AG09319 (cell line): ENCODE measurements at places on chromosomes 6 and 20.

DNA sequence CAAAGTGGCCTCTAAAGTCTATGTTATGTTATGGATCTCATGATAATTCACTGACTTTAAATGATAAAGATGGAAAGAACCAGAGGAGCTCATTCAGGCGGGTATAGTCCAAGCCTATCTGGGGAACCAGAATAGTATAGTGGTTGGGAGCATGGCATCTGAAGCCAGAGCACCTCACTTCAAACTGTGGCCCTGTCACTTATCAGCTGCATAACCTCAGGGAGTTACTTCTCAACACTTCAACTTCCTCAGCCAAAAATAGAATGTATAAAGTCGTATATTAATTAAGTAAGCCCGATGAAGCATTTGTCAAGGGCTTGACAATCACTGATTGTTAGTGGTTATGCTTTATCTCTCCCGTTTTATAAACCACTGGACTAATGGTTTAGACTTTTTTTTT is 112.7 kb downstream of the RTN4IP1 start:
- DNase-seq: no peak

GRCh38 chr6:168017629-168018028 is 20.2 kb downstream of the KIF25 start:
- DNase-seq: no peak

DNA sequence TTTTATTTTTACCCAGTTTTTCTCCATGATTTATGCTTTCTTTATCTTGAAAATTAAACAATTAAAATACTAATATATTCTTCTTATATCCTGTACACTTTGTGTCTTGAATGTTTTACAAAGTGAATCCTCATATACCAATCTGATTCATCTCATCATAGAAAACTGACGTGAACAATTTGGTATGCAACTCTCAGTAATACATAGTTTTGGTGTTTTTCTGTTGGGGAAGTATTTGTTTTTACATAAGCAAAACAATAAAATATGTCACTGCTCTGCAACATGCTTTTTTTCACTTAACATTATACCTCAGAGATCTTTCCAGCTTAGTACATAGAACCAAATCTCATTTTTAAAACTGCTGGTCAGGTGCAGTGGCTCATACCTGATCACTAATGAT is 14.7 kb downstream of the DNAAF9 start:
- no peak for DNase-seq

- DNase-seq: no peak
Measured at GRCh38 chr20:20303742-20304141, 64.2 kb upstream of the INSM1 start.

DNA sequence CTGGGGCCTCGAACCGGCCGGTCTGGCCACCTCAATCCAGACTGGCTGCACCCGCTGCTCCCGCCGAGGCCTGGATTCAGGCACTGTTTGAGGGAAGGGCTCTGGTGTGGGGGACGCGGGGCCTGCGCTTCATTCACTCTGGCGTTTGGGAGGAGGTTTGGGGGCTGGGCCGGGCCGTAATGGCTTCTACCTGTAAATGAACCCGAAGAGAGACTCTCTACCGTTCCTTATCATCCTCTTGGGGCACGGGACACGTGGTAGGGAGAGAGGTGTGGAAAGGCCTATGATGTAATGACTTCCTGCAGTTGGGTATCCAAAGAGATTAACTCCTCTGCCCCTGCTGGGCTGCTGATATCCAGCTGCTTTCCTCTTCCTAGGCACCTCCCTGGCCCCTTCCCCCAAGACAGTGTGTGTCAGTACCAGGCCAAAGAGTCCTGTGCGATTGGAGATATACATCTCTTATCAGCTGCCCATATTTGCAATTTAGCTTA is 1.8 kb downstream of the FOXO3 start:
- no peak for DNase-seq

DNA sequence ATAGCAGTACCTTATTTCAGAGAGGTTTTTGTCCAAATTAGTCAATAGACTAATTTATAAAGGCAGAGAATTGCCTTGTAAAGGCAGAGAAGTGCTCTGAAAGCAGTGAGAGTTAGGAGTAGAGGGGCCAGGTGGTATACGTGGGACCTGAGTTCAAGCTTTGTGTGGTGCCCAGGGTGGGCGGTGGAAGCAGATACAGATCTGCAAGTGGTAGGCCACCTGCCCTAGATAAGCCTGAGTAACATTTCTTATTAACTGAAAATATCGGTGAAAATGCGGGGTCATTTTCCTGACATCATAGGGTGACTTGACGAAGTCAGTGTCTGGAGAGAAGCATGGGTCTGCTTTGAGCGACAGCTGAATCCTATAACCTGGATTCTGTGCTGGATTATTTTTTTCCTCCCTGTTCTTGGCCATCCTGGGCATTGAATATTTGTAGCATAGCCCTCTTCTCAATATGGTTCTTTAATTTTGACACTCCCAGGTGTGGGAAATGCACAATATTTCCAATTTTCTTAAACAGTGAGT is 62.2 kb upstream of the SUPT3H start:
- DNase-seq: no peak

GRCh38 chr20:62284448-62284847 is 18.3 kb upstream of the ADRM1 start:
- DNase-seq: no peak

DNA sequence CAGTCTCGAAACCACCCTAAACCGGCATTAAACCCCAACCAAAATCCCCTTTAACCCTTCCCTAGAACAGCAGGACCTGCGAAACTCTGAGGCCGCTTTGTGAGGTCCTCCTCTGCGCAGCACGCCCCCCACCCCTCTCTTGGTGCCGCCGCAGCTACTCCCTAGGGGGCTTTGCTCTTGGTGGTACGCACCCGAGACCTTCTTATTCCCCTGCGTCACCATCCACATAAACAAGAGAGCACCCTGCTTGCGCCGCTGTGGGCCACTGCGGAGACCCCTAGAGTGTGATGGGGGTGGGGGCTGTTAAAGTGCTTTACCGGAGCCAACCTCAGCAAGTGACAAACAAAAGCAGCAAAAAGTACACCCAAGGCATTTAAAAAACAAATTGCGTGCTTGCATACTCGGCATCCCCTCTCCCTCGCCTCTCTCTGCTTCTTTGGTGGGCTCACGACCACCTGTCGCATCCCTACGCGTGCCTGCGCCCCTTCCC is 502 bp upstream of the GNAS start:
- DNase-seq: no peak

DNA sequence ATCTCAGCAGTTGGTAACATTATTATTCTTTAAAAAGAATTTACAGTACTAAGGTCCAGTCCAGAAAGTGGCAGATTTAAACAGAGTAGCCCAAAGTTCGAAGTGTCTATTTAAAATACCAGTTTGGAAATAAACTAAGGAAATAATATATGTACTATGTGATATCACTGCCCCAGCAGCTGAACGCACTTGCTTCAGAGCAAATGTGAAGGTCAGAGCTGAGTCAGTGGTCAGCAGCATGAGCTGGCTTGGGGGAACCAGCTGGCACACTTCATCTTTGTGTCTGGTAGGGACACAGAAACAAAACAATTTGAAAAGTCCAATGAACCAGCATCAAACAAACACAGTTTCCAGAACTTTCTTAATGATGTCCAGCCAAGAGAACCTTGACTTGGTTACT is 15.4 kb downstream of the TMEM14B start:
- DNase-seq: no peak

GRCh38 chr20:5191829-5192569 is 65.2 kb downstream of the CDS2 start:
- DNase-seq: peak; percentile 57

DNA sequence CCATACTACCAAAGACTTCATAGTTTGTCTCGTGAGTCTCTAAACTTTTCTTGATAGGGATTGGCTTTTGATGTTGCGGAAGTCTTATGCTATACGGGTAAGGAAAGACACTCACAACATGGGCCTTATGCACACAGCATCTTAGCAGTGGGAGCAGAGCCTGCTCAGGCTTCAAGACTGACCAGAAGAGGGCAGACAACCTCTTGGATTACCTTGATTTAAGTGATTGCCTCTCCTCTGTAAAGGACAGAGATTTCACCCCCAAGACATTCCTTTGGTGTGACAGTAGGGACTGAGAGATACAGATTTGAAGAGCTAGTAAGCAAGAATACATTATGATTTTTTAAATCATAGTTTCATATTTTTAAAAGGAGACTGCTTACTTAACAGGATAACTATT is 71.0 kb upstream of the SAMD3 start:
- DNase-seq: peak; percentile 49

DNA sequence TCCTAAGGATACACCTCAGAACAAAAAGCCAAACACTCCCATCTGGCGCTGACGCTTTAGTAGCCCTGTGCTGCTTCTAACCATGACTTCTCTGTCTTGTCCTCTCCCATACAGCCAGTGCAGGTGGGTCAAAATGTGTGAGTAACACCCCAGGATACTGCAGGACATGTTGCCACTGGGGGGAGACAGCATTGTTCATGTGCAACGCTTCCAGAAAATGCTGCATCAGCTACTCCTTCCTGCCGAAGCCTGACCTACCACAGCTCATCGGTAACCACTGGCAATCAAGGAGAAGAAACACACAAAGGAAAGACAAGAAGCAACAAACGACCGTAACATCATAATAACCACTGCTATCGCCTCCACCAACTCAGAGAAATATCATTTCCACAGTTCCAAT is 1.4 kb downstream of the DEFB132 start:
- no peak for DNase-seq

DNA sequence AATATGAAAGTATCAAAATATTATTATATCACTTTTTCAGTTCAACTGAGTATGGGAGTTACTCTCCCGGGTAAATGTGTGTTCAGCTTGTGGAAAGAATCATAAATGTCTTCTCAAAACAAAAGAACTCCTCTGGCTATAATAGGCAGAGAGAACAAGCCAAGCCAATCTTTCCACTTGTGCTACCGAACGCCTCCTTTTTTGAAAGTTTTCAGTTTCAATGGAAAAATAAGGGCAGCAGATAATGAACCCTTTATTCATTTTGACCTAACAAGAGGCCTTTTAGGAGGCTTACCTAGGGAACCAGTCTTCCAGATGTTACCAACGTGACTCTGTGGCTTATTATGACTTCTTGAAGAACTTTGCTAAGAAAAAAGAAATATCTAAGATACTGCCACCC is 67.5 kb downstream of the PDE7B start:
- no peak for DNase-seq

GRCh38 chr6:6319952-6320811 is at the start of gene F13A1:
F13A1 (minus strand) TSS chr6:6320662; CDS start chr6:6318664, 1,998 bp downstream.
- no peak for DNase-seq

DNA sequence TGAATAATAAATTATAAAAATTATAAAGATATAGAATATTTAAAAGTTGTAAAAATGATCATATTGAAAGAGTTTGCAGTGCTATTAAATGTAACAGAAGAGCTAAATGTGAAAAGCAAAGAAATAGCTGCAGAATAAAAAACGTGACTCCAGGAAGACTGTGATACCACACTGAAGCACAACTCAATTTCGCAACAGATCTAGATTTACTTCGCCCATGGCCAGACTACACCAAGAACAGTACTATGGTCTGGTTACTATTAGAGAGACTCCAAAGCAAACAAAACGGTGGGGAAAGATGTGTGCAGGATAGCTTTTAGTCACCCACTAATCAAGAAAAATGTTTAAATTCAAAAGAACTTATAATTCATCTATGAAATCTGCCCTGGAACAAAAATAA is 1.9 kb downstream of the CHD6 start:
- no peak for DNase-seq

DNA sequence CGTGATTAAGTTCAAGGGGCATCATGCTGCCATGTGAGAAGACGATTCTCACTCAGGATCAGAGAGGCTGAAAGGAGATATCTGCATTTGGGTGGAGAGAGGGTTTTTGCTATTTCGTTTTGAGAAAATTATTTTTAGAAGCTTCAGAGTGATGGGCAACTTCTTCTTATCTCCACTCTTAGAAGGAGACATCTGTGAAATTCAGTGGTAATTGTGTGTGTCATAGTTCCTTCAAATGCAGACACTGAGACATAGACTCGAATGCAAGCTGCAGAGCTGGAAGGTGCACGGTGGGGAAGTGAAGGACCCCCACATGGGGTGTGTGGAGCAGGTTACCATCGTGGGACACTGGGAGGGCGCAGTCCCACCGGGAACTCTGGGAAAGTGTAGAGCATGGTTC is 116.8 kb downstream of the PRND start:
- no peak for DNase-seq

GRCh38 chr20:10007747-10008146 is 27.0 kb upstream of the ANKEF1 start:
- DNase-seq: no peak

DNA sequence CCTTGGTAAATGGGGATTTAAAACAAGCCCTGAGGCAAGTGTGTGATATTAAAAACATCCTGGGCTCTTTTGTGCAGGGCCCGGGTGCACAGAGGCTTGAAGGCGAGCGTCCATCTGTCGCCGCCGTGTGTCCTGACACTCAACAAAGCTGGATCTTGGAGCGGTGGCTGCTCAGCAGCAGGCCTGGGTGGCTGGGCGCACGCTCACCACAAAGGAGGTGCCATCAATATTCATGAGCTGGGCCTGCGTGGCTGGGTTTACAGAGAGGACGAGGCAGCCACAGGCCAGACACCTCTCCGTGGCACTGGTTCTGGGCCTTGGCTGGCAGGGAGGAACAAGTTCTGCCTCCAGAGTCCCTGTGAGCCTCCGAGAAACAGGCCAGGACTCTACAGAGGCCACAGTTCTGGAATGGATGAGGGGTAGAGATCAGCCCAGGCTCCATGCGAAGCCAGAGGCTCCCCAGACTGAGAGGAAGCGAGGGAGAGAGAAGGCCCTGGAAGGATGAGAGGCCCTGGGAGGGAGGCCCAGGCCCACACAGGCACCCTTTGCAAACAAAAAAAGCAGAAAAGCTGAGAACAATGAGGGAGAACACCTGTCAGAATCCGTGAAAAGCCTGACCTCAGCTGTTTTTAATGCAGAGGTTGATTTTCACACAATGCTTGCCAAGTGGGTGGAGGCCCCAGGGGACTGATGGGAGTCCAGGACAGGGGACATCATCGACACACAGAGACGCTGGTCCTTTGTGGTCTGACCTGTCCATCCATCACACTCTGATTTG is 21.9 kb downstream of the BHLHE23 start:
- no peak for DNase-seq

DNA sequence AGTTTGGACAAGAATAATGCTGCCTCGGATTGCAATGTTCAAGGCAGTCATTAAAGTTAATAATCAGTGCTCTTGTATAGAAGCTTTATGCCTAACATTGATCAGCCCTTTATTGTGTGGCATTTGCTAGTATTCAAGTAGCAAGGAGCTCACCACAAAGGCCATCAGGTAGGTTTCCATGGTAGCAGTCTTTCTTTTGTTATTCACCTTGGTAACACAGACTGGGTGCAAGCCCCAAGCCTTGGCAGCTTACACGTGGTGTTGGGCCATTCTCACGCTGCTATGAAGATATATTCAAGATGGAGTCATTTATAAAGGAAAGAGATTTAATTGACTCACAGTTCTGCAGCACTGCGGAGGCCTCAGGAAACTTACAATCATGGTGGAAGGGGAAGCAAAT is 149.3 kb downstream of the ADAT2 start:
- no peak for DNase-seq
